ENCODE measurements at places on chromosomes 7 and 10.
A peak's percentile ranks its signal among the peaks of the same experiment; 100 is the strongest.

GRCh38 chr10:34732926-34733325 lies 82.2 kb downstream of the PARD3 start:
- DNase-seq = no peak

- DNase-seq = no peak
Measured at GRCh38 chr10:34045571-34046190, 711.2 kb upstream of the NRP1 start.

GRCh38 chr7:28836716-28837115 lies 121.4 kb downstream of the TRIL start:
- DNase-seq = no peak

DNA sequence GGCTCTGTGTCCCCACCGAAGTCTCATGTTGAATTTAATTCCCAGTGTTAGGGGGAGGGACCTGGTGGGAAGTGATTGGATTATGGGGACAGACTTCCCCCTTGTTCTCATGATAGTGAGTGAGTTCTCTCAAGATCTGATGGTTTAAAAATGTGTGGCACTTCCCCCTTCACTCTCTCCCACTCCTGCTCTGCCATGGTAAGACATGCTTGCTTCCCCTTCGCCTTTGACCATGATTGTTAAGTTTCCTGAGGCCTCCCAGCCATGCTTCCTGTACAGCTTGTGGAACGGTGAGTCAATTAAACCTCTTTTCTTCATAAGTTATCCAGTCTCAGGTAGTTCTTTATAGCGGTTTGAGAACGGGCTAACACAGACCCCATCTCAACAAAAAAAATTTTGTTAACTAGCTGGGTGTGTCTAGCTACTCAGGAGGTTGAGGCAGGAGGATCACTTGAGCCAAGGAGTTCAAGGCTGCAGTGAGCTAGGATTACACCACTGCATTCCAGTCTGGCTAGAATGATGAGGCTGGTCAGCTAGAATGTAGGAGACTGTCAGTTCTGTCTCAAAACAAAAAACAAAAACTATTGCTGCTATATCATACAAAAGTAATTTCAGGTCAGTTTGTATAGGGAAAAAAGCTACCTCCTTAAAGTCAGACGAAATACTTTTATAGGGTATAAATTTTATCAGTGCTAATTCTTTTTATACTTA lies 57.7 kb downstream of the ATAD1 start:
- DNase-seq = no peak

- DNase-seq = no peak
Measured at GRCh38 chr10:124071141-124071540, 22.3 kb downstream of the CHST15 start.

DNA sequence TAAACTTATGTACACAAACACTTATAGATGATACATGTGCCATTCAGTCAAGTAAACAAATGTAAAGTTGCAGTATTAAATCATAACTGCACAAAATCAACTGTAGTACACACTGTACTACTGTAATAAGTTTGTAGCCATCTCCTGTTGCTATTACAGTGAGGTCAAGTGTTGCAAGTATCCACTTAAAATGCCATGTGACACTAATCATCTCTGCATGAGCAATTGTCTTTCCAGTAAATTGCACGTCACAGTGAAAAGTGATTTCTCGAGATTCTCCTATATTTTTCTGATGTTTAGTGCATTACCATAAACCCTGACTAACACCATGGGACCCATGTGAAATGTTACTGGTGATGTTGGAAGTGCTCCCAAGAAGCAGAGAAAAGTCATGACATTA lies 293.3 kb upstream of the SP4 start:
- no peak for DNase-seq

DNA sequence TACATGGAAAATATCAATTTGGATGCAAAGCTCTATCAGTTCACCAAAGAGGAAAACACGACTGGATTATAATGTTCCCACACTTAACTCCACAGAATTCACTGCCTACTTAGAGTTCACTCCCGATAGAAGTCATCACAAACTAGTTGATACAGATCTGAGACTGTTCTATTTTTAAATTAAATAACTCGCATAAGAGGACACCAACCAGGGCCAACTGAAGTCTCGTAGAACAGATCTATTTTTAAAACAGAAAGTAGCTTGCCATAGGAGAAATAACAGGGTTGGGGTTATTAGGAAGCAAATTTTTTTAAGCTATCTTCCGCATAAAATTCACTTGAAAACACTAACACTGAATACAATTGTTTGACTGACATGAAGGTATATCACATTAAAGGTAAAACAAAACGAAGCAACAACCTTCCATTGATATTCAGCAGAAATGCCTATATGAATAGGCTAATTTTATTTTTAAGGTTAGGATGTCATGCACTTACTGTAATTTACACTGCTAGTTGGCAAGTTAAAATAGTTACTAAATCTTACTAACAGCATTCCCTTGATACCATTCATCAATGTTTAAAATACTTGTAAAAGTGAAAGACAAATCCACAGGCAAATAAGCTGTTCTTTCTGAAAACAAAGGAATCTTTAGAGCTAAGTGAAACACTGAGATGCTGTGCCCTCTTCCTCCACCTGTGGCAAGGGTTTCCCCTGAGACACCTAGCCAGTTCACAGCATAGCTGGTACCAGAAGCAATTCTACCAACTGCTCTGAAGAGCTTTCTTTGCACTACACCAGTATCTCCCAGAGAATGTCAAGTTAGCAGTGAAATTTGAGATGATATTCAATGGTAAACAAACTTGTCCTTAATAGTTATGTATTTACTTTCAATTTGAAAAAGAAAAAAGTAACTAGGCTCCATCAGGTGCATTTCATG lies 186.7 kb upstream of the ANK3 start:
- DNase-seq = no peak

DNA sequence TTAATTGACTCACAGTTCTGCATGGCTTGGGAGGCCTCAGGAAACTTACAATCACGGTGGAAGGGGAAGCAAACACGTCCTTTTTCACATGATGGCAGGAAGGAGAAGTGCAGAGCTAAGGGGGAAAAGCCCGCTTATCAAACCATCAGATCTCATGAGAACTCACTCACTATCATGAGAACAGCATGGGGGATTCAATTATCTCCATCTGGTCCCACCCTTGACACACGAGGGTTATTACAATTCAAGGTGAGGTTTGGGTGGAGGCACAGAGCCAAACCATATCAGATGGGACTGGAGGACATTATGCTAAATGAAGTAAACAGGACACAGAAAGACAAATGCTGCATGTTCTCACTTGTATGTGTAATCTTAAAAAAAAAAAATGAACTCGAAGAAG lies 141.4 kb upstream of the HABP2 start:
- no peak for DNase-seq

DNA sequence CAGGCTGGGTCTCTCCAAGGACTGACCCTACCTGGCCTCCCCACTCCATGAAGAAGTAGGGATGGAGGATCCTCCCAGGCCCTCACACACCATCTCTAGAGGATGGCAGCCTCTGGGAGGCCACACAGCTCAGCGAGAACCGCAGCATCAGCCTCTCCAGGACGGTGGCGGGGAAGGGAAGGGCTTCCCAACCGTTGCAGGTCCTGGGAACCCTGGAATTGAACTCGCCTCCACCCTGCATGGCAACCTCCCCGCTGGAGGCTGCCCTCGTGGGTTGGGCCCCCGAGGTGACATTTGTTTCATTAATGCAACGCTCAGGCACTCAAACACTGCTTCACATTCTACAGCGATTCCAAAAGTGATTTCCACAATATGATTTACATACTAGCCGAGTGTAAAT lies 58.5 kb downstream of the EBF3 start:
- no peak for DNase-seq

DNA sequence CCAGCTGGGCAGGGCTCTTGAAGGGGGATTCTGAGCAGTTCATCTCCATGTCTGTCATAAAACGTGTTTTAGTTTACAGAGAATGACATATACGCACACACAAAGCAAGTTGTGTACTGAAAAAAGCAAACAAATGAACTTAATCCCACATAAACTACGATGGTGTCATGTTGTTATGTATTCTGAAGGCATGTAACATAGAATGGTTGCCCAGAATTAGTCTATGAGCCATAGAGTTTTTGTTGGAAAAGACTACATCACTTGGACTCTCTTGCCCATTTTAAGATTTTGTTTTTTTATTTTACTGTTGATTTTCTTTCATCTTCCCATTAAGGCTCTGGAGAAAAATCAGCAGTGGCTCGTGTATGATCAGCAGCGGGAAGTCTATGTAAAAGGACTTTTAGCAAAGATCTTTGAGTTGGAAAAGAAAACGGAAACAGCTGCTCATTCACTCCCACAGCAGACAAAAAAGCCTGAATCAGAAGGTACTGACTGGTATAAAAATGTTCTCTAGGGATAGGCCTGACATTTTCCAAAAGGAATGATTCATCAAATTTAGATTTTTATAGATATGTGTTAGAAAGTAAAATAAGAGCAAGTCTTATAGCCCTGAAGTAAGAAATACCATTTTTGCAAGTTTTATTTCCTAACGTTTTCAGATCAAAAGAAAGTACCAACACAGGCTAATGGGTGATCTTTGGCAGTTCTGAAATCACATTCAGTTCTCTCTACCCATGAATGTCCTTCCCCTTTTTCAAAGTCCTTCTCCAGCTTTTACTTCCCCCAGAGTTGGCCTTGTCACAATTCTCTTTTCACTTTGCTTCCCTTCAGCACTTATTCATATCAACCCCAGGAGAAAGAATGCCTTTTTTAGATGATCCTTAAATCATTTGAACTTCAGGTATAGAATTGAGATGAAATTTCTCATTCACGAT lies 18.9 kb downstream of the CEP55 start:
- DNase-seq = no peak

DNA sequence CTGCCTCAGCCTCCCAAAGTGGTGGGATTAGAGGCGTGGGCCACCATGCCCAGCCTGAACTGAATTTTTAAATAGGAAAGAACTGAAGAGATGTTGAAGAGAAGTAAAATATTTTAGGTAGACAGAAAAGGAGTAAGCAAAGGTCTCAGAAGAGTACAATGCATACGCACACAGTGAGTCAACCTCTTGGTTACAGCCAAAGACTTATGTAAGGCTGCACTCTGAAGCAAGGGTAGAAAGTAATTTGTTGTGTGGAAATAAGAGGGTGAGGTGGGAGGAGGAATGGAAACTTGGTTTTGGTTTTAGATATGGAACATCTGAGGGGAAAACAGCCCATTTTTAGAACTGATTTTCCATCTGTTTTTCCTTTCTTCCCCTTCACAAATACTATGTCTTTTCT lies 17.6 kb downstream of the KRIT1 start:
- DNase-seq = no peak

DNA sequence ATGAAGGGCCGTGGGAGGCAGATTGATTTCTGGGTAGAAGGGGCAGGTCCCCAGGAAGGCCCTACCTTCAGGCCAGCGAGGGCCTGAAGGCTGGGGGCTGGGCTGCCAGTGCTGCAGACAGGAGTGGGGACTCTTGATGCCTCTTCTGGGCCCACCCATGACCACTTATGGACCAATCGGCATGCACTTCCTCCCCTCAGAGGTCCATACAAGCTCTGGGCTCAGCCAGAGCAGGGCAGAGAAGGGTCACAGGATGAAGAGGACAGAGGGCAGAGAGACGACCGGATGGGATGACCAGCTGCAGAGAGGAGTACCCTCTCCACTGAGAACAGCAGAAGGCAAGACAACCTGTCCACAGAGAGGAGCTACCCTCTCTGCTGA lies 120.1 kb downstream of the DYNC2I1 start:
- DNase-seq = no peak

- DNase-seq = peak; percentile 61
Measured at GRCh38 chr10:104580774-104581675, 60.1 kb upstream of the SORCS3 start.

- DNase-seq = no peak
Measured at GRCh38 chr10:26779176-26779860, 81.4 kb downstream of the ABI1 start.

DNA sequence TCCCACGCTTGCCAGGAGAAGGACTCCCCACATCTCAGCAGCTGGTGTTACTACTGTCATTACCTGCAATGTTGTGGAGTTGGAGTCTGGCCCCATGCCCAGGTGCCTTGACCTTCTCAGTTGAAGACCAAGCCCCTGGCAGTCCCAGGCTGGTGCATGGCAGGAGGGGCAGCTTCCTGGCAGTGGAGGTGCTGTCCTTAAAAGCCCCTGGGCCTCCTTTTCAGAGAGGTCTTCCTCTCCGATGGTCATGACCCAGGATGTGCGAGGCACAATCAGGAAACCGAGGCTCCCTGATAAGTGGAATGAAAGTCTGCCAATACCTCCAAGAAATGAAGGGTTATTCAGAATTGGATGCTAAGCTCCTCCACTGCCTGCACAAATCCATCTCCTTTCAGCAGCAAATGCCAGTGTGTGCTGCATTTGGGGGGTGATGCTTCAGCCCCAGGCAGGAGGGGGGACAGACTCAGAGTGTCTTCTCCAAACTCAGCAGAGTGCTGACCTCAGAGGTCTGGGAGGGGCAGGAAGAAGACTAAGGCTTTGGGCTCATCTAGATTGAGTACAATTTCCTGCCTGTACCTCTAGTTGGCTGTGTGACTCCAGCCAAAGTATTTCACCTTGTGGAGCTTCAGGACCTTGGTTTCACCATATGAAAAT lies 97.0 kb upstream of the DDC start:
- DNase-seq = no peak

- no peak for DNase-seq
Measured at GRCh38 chr7:103735377-103735776, 254.1 kb downstream of the RELN start.

Data from stimulated activated CD4-positive, alpha-beta T cell treated with anti-CD3 and anti-CD28 coated beads, Interleukin-12 subunit alpha, Interleukin-12 subunit beta, amount 100 ng/mL, for 4 hours (primary cell).